Islet precursor cell (in vitro differentiated cells): ENCODE measurements at places on chromosomes 6 and 20.

GRCh38 chr6:36545767-36546307, 1.4 kb downstream of the STK38 start:
- DNase-seq, result no peak

DNA sequence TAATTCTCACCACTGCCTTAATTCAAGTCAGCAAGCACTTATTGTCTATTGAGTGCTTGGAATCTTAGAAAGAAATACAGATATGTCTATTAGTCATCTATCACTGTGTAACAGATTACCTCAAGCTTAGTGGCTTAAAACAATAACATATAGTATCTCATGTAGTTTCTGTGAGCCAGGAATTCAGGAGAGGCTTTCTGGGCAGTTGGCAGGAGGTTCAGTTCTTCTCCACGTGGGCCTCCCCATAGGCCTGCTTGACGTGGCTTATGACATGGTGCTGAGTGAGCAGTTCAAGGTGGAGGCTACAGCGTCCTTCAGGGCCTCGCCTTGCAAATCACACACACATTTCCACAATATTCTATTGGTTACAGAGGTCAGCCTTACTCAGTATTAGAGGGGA, 69.7 kb downstream of the DTD1 start:
- no peak for DNase-seq

DNA sequence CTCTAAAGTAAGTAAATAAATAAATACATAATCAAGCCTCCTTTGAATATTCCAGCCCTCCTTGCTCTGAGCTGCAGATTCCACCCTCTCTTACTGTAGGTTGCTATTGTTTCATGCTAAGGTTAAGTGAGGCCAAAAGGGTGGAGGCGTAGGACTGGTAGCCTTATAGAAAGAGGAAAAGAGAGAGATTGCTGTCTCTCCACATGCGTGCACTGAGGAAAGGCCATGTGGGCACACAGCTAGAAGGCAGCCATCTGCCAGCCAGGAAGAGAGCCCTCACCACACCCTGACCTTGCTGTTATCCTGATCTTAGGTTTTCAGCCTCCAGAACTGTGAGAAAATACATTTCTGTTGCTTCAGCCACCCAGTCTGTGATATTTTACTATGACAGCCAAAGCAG, 87.4 kb upstream of the SHLD1 start:
- DNase-seq, result no peak

GRCh38 chr6:140976806-140977205, 1155.9 kb upstream of the GJE1 start:
- no peak for DNase-seq

GRCh38 chr20:33242319-33243100, 6.7 kb downstream of the BPIFA1 start:
- DNase-seq, result no peak

DNA sequence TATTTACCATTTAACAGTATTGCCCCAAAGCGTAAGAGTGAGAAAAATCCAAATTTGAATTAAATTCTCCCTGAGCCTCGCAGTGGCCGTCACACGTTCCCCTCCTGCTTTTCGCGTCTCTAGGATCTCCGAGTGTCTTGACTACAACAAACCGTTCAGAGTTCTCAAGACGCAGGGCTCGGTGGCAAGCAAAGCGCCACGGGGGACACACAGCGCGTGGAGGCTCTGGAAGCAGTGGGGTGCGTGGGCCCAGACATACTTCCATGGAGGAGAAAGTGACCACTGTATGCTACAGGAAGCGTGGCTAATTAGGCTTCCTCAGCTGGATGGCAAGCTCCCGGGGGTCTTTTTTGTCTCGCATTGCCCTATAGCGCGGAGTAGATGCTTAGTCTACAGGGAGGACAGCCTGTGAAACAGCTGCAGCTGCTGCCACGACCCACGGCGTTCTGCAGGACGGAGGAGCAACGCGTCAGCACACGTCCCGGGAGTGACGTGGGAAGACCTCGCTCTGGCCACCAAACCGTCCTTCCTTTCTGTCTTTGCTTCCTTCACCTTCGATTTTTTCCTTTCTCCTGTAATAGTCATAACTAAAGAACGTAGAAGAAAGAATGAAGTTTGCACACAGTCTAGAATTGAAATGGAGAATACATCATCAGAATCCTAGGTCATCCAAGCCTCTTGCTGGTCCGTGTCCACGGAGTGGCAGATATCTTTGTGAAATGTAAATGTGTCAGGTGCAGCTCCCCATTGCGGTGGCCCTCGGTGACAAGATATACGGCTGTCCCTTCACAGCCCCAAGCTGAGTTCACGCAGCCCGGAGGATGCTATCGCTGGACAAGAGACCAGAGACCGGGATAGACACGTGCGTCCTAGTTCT, 104.2 kb upstream of the QKI start:
- no peak for DNase-seq

- DNase-seq, result no peak
Observed at GRCh38 chr6:125688138-125688537, 61.3 kb upstream of the HEY2 start.

GRCh38 chr20:17497821-17498580, 33.2 kb downstream of the BFSP1 start:
- peak; percentile 45 for DNase-seq
